ENCODE measurements at places on chromosomes 4 and X. TPM values are rescaled to one million over a fixed set of nuclear protein-coding genes. Genes with fewer than 3 reads are reported as not detected.

- no peak for DNase-seq
These were observed 67.6 kb upstream of the COX18 start for GRCh38 chr4:73137121-73137520.

GRCh38 chrX:107744868-107745267 lies 30.7 kb downstream of the TSC22D3 start:
- no peak for DNase-seq

GRCh38 chr4:85854546-85854945 lies 379.6 kb downstream of the ARHGAP24 start:
- no peak for DNase-seq

GRCh38 chr4:174314770-174315169 lies 31.1 kb downstream of the CEP44 start:
- DNase-seq = no peak

DNA sequence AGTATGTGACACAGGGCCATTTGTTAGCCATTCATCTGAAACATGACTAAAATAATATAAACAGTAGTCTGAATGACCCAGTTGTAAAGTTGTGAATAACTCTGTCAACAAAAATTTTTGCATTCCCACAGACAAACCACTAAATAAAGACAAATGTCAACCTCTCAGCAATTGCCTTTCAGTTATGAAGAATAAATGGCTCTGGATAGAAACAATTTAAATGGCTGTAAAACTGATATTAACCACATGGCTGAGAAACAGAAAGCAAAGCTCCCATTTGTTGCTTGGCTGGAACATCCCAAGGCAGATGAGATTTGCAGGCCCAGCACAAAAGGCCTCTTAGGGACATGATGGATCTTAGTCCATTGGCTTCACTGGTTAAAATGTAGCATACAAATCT lies 296.3 kb downstream of the GALNTL6 start:
- DNase-seq = no peak

- DNase-seq = no peak
These were observed 104.8 kb downstream of the DLG3 start for GRCh38 chrX:70549429-70549828.

- no peak for DNase-seq
These were observed 35.2 kb downstream of the SMIM20 start for GRCh38 chr4:25949173-25949748.

- no peak for DNase-seq
These were observed 215.3 kb upstream of the CTSO start for GRCh38 chr4:156169011-156169410.

GRCh38 chr4:184815046-184815877 lies 10.5 kb downstream of the ACSL1 start:
- DNase-seq = no peak

DNA sequence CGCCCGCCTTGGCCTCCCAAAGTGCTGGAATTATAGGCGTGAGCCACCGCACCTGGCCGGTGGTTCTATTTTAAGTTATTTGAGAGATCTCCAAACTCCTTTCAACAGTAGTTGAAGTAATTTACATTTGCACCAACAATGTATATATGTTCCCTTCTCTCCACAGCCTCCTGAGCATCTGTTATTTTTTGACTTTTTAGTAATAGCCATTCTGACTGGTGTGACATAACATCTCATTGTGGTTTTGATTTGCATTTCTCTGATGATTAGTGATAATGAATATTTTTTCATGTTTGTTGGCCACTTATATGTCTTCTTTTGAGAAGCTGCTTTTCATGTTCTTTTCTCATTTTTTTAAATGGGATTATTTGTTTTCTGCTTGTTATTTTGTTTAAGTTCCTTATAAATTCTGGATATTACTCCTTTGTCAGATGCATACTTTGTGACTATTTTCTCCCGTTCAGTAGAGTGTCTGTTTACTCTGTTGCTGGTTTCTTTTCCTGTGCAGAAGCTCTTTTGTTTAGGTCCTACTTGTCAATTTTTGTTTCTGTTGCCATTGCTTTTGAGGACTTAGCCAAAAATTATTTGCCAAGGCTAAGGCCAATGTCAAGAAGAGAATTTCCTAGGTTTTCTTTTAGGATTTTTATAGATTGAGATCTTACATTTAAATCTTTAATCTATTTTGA lies 213.2 kb downstream of the ARHGAP24 start:
- no peak for DNase-seq

The GRXCR1 gene
- not detected for total RNA-seq

The FANCB gene
- 12.8 TPM for total RNA-seq

The DNAAF6 gene
- not detected for total RNA-seq

The NPY2R gene
- not detected for total RNA-seq

The UGT2B15 gene
- total RNA-seq = not detected

The TEX13D gene
- total RNA-seq = not detected

The GLOD5 gene
- total RNA-seq = not detected

Measured in activated CD8-positive, alpha-beta T cell treated with anti-CD3 and anti-CD28 coated beads, Interleukin-2, amount 10 ng/mL, durations not matched to agents 7 days and 5 days (primary cell).